ENCODE measurements at places on chromosomes 7 and 10. TPM values are rescaled to one million over a fixed set of nuclear protein-coding genes. Genes with fewer than 3 reads are reported as not detected.

The PEX1 gene
- 38.0 TPM for total RNA-seq

DNA sequence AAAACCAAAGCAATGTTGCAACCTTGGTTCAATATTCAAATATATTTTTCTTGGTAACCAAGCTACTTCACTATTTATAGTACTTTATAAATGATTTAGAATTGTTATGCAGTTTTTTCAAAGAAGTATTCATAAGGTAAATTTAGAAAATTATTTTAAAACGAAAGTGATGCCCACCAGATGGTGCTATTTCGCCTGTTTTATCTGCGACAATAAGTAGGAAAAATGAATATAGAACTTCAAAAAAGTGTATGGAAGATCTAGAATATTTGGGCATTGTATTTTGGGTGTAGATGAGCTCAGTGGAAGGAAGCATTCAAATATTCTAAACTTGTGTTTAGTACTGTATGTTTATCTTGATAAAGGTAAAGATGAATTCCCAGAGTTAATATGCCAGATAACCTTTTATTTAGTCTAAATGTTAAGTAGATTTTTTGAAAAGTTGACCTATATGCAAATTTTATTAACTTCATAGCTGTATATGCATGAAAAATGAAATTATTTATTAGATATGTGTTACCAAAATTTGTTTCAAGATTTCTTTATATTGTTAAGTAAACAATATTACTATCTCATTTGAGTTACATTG is 93.2 kb downstream of the ADK start:
- peak; percentile 39 for DNase-seq

GRCh38 chr10:133224756-133225372 is 5.2 kb upstream of the UTF1 start:
- DNase-seq: no peak

DNA sequence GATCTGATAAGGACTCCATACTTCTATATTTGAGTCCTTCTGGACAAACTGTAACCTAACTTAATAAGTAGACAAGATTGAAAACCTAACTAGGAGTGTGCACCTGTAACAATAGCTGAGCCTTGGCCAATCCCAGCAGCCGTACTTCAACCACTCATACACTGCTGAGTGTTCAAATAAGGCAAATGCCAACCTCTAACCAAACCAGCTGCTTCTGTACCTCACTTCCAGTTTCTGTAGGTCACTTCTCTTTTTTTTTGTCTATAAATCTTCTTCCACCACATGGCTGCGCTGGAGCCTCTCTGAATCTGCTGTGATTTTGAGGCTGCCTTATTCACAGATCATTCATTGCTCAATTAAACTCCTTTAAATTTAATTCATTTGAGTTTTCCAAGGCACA is 753.2 kb downstream of the DNAJB9 start:
- no peak for DNase-seq

- peak; percentile 37 for DNase-seq
Measured at GRCh38 chr7:38463277-38464225, 167.6 kb downstream of the AMPH start.

The ING3 gene
- total RNA-seq: 26.5 TPM

- DNase-seq: no peak
Measured at GRCh38 chr7:2383543-2384274, 19.7 kb upstream of the CHST12 start.

DNA sequence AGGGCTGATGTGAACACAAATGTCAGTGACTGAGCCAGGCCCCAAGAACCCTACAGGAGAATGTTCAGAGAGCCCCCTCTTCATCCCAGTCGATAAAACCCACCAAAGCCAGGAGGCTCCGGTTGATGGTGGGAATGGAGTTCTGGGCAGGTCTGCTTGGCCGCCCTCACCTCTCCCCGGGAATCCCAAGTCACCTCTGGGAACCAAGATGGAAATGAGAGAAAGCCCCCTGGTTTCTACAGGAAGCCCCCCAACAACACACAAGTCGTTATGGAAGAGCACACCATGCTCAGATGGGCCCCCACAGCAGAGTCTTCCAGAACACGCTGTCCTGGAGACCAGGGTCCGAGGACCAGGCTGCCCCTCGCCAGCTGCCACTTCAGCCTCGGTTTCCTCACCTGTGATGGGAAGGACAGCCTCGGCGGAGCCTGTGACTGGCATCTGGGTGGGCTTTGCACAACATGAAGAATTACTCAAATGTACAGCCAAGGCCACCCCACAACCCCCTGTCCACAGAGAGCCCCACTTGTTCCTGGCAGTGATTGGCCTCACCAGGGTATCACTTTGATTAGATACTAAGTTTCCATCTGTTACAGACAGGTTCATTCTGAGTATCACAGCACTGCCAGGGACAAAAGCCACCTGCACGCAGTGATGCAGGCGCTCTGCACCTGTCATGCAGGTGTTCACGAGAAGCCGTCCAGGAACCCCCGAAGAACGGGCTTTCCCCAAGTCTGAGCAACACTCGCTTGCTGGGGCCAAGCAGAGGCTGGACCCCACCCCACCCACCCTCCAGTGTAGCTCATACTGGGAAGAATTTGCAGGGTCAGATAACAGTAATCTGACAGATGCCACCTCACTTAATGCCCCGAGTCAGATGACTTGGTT is 57.6 kb downstream of the MKI67 start:
- no peak for DNase-seq

DNA sequence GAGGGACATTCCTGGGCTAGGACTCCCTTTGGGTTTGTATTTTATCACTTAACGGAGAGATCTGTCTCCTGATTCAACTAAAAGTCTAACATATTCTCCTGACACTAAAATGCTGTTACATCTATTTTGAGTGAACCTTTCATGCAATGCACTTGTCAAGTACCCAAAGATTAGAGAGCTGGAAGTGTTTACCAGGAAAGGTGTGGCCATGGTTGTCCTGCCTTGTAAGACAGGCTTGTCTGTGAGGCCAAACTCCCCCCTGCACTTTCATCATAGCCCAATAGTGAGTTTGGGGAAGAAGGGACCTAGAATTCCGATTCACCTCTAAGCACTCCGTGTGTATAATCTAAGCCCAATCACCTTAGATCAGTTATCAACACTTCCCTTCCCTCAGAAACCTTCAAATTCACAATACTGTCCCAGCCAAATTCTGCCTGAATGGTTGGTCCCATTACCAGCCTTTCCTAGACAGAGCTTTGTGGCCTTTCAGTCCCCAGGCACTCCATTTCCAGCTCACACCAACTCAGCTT is 162.6 kb upstream of the NAMPT start:
- no peak for DNase-seq

DNA sequence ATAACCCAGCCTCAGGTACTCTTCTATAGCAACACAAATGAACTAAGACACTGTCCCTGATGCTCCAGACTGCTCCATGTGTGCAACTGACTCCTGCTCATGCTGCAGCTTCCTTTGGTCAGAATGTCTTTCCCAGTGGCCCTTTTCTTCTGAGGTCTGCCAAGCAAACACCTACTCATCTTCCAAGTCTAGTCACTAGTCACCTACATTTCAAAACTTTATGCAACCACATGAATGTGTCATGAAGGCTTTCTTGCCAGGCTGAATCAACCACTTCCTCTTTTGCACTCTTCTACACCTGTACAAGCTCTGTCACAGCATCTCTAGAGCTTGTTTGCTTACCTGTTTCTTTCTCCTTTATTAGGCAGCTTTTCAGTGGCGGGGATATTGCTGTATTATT is 75.8 kb downstream of the LSMEM1 start:
- DNase-seq: no peak

The ADCYAP1R1 gene
- not detected for total RNA-seq

- DNase-seq: no peak
Measured at GRCh38 chr10:110516815-110517492, 19.2 kb downstream of the DUSP5 start.

The PDE1C gene
- total RNA-seq: not detected

The BAG3 gene
- 21.6 TPM for total RNA-seq

The ABLIM1 gene
- 202 TPM for total RNA-seq

DNA sequence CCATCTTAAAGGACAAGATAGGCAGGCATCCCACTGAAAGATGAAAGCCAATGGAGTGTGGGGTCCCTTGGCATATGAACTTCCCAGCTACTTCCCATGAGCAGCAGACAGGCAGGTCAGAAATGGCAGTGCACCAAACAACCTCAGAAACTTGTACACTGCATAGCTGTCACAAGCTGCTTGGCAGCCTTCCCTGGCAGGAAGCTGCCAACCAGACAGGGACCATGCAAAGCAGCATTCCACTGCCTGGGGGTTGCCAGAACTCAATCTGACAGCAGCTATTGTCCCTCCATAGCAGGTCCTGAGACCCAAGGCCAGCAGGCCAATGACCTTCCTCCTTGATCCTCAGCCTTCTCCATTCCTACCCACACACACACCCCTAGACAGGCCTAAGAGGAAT is 139.5 kb downstream of the PLCE1 start:
- DNase-seq: no peak

The CNPY4 gene
- total RNA-seq: 69.0 TPM

- DNase-seq: no peak
Measured at GRCh38 chr7:97024209-97025129, at the start of gene DLX5. DLX5 (minus strand) TSS chr7:97024831; CDS start chr7:97024623, 208 bp downstream.

GRCh38 chr10:88828310-88828709 is 23.3 kb downstream of the ANKRD22 start:
- DNase-seq: no peak

DNA sequence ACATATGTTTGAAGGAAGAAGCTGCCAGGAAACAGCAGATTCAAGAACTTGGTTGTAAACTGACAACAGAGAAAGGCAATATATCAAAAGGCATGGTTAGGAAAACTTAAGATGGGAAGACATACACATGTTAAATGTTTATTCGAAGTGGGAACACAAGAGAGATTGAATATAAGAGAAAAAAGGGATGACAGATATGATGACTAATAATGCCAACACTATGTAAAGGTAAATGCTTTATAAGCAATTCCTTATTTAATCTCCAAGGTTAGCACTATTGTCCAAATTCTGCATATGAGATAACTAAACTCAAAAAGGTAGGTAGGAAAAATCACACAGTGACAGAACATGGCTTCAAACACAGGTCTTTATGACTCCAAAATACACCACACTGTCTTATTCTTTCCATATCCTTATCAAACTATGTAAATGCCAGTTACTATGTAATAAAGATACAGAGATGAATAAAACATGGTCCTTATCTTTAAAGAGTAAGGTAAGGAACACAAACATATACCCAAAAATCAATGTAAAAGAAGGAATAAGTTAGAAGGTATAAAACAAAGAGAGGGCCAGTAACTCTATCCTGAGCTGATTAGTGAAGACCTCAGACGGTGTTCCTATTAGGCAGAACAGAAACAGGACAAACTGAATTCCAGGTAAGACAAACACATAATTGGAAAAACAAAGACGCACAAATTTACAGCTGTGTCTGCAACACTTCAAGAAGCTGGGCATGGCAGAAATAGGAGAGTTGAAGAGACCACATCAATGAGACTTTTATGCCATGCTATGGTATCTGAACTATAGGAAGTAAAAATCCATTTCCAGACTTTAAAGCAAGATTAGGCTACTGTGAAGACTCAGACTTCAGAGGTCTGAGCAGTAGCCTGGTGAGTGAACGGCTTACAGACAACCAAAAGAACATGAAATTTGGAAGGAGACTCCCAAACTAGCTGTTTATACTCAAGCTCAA is 56.1 kb downstream of the ABI1 start:
- DNase-seq: peak; percentile 13

DNA sequence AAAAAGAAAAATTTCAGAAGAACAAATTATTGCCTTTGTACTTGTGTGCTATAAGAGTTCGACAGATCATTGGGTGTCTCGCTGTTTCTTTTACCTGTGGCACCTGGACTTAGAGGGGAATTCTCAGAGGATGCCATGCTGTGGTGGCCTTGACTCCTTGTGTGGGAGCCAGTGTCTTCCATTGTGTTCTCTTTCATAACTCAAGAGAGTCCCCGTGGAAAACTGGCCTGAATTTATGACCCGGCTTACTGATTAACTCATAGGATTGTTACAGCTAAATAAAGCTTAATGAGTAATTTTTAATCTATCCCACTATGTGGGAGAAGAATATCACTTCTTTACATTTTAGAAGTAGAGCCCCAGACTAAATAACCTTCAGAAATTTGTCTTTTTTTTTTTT is 54.5 kb downstream of the UBE3C start:
- no peak for DNase-seq

Data from CD4-positive, alpha-beta memory T cell (primary cell).